ENCODE measurements at places on chromosomes 13 and 19. TPM values are rescaled to one million over a fixed set of nuclear protein-coding genes. Genes with fewer than 3 reads are reported as not detected.

Gene CYP4F12
- polyA plus RNA-seq = 0.42 TPM

DNA sequence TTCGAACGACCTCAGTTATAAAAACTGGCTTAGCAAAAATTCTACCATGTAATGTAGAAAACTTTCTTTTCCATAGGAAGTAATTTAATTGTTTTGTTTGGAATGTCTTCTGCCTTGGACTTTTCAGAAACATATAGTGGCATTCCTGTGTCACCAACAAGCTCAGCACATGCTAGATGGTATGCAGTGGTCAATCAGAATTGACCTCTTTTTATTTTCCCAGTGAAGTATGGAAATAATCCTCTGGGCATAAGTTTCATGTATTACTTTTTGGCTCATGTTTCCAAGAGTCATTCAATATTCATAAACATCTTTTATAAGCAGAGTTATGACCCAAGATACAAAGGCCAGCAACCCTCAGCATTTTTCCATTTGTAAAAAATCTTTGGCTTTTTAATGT, 33.6 kb downstream of the NALCN start:
- no peak overlapping the region for H3K27ac ChIP-seq
- H3K4me3 ChIP-seq = no peak overlapping the region
- H3K27me3 ChIP-seq = no peaks in the 10 kb centered on the region
- no peak for DNase-seq
- no peaks in the 10 kb centered on the region for H3K36me3 ChIP-seq

DNA sequence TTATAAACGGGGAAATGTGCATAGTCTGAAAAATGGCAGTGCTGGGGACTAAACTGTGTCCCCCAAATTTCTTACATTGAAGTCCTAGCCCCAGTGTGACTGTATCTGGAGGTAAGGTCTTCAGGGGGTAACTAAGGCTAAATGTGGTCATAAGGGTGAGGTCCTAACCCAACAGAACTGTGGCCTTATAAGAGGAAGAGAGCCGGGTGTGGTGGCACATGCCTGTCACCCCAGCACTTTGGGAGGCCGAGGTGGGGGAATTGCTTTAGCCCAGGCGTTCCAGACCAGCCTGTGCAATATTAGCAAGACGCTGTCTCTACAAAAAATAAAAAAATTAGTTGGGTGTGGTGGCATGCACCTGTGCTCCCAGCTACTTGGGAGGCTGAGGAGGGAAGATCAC, 17.8 kb downstream of the PROZ start:
- H3K36me3 ChIP-seq = no peaks in the 10 kb centered on the region
- H3K4me3 ChIP-seq = no peak overlapping the region
- H3K4me1 ChIP-seq = no peaks in the 10 kb centered on the region
- H3K27ac ChIP-seq = no peak overlapping the region
- DNase-seq = no peak

Gene MATK
- 3.5 TPM for polyA plus RNA-seq

DNA sequence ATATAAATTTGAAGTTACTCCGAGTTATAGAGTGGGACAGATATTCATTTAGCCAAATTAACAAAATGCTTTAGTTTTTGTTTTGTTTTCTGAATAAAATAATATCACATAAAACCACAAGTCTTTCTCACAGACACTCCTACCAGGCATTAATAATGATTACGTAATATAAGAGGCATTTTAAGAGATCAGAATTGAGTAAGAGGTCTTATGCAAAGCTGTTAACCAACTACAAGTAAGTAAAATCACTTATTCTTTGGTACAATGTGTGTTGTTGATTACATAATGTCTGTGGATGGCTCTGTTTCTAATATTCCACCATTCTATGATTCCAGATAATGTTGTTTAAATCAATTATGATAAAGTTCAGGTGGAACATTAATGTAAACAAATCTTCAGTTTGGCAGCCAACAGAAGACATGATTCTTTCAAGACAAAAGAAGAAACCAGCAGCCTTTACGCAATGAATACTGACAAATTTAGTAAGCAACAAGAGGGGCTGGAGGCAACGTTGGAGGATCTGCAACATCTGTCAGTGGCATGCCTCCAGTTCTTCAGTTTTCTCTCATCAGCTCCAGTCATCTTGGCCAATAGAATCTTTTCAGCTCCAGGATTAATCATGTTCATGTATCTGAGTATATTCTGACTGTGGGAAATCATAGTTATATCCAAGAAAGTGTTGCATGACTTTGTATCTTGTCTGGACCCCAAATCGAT, 403.8 kb downstream of the SLITRK5 start:
- no peak overlapping the region for H3K27ac ChIP-seq
- DNase-seq = no peak
- H3K4me1 ChIP-seq = no peaks in the 10 kb centered on the region
- no peaks in the 10 kb centered on the region for H3K27me3 ChIP-seq
- no peaks in the 10 kb centered on the region for H3K36me3 ChIP-seq
- H3K4me3 ChIP-seq = no peak overlapping the region

DNA sequence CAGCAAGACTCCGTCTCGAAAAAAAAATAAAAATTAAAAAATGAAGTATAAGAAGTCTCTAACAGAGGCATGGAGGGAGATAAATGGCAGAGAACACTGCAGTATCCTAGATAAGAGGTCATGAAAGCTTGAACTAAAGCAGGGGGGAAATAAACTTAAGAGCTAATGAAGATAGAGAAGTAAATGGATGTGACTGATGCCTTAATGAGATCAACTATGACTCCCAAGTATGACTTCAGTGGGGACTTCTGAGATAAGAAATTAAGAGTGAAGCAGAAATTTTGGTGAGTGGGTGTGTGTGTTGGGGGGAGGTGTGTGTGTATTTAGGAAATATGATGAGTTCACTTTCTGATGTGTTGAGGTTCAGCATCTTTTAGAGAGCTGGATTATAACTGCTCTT, 55.1 kb downstream of the DIAPH3 start:
- H3K36me3 ChIP-seq = no peaks in the 10 kb centered on the region
- H3K27me3 ChIP-seq = no peaks in the 10 kb centered on the region
- no peak overlapping the region for H3K4me3 ChIP-seq
- H3K27ac ChIP-seq = no peak overlapping the region
- H3K4me1 ChIP-seq = peaks cover 5% of the 10 kb centered on the region

DNA sequence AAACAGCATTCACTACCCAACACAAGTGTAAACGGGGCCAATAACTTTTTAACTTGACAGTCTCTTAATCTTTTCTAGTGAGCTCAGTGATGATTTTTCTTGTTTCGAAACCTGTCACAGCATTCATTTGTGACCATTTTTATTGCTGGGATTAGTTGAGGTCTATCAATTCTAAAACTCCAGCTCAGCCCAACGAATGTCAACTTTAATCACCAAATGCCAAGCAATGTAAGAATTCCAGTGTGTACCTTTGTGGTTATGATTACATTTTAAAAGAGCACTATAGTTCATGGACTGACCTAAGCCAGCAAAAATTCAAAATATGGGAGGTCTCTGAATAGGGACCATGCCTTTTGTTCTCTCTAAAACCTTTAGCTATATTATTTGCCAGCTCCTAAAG, 694.3 kb upstream of the SGCG start:
- H3K4me1 ChIP-seq = no peaks in the 10 kb centered on the region
- no peaks in the 10 kb centered on the region for H3K36me3 ChIP-seq
- no peak for DNase-seq
- H3K27me3 ChIP-seq = no peaks in the 10 kb centered on the region
- no peak overlapping the region for H3K4me3 ChIP-seq
- no peak overlapping the region for H3K27ac ChIP-seq

- H3K36me3 ChIP-seq = no peaks in the 10 kb centered on the region
- no peak overlapping the region for H3K27ac ChIP-seq
- no peaks in the 10 kb centered on the region for H3K27me3 ChIP-seq
- no peak for DNase-seq
- peaks cover 12% of the 10 kb centered on the region for H3K4me1 ChIP-seq
Observed at GRCh38 chr19:2070986-2071673, 20.1 kb upstream of the MKNK2 start.

GRCh38 chr13:83882606-83882959, 309 bp upstream of the SLITRK1 start:
- no peak overlapping the region for H3K27ac ChIP-seq
- no peaks in the 10 kb centered on the region for H3K36me3 ChIP-seq
- H3K27me3 ChIP-seq = peaks cover 38% of the 10 kb centered on the region
- no peak overlapping the region for H3K4me3 ChIP-seq
- H3K4me1 ChIP-seq = no peaks in the 10 kb centered on the region

DNA sequence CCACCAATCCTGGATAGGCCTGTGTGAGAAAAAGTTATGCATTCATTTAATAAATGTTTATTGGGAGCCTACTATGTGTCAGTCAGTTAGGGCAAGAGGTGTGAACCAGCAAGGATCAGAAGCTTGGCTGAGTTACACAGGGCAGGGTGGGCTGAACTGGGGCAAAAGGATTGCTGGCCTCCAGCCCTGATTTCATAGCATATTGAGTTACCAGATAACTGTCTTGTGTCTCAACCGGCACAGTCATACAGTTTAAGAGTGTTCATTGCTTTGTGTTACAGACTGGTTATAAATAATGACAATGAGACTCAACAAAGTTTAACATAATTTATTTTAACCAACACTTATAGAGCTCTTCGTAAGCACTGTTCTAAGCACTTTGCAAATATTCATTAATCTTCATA, 253.8 kb downstream of the DLEU7 start:
- H3K4me3 ChIP-seq = no peak overlapping the region
- DNase-seq = peak; percentile 68
- H3K27ac ChIP-seq = no peak overlapping the region
- H3K36me3 ChIP-seq = no peaks in the 10 kb centered on the region

DNA sequence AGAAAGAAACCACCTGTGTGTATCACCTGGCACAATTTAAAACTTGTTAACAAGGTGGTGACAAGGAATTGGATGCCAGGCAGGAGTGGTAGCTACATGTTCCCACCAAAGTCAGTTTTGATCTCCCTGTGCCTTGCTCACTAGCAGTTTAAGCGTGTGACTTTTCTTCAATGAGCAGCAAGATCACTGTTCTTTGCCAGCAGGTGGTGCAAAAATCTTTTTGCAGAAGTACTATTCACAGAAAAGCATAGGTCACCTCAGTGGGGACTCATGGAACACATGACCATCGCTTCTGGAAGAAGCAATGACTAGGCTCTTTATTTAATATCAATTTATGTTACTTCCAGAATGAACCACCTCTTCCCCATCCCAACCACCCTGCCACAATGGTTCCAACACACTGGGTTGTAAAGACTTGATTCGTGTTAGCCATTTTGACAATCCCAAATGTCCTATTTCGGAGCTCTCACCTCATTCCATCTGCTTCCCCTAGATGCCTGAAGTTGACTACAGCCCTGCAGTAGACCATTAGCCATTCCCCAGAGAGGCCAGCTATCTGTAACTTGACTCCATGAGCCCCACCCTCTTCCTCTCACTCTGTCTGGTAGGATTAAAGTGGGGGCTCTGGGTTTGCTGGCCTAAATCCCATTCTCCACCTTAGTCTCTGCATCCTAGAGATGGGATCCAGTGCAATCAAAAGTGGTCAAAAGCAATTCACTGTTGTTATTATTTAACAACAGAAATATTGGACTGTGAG, 59.1 kb upstream of the TNFRSF19 start:
- no peaks in the 10 kb centered on the region for H3K27me3 ChIP-seq
- H3K4me3 ChIP-seq = no peak overlapping the region
- no peak for DNase-seq
- no peaks in the 10 kb centered on the region for H3K4me1 ChIP-seq
- H3K27ac ChIP-seq = no peak overlapping the region
- no peaks in the 10 kb centered on the region for H3K36me3 ChIP-seq

GRCh38 chr19:47541518-47541917, 26.7 kb upstream of the NAPA start:
- no peak for DNase-seq
- no peaks in the 10 kb centered on the region for H3K4me1 ChIP-seq
- H3K27me3 ChIP-seq = peaks cover 7% of the 10 kb centered on the region
- no peaks in the 10 kb centered on the region for H3K36me3 ChIP-seq
- no peak overlapping the region for H3K4me3 ChIP-seq

Gene IGFL2
- not detected for polyA plus RNA-seq

- no peak overlapping the region for H3K4me3 ChIP-seq
- no peaks in the 10 kb centered on the region for H3K36me3 ChIP-seq
- DNase-seq = no peak
- H3K4me1 ChIP-seq = no peaks in the 10 kb centered on the region
- H3K27me3 ChIP-seq = no peaks in the 10 kb centered on the region
Observed at GRCh38 chr13:97858161-97858560, 95.3 kb upstream of the IPO5 start.

Gene SCN1B
- 13.2 TPM for polyA plus RNA-seq

- no peak for DNase-seq
- H3K36me3 ChIP-seq = no peaks in the 10 kb centered on the region
- H3K27me3 ChIP-seq = no peaks in the 10 kb centered on the region
- no peaks in the 10 kb centered on the region for H3K4me1 ChIP-seq
- no peak overlapping the region for H3K27ac ChIP-seq
Observed at GRCh38 chr13:62356977-62357376, 941.3 kb upstream of the PCDH20 start.

DNA sequence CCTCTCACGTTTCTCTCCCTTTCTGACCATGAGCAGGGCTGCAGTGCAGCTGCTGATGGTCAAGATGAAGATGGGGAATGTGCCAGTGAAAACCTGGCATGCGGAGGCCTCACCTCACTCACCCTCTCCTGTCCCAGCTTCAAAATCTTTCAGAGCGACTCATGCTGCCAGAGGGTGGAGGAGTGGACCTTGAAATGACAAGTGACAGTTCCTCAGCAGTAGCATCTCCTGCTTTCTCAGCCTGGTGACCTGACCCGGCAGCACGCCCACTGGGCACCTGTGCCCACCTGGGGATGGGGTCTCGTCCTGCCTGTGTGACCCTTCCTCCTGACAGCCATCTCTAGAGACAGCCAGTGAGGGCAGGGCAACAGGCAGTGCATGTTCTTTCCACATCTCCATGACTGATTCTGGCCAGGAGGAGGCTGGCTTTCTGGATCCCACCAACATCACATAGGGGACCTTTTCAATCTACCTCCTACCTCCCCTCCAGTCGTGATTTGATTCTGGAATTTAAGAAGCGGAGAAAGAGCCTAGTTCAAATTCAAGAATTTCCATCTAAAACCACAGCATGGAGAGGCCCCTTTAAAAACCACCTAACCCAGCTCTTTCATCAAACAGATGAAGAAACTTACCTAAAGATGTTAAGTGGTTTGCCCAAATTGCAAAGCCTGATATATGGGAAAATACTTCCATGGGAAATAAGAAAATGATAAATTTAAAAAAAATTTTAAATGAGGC, 45.8 kb downstream of the RFX2 start:
- no peak overlapping the region for H3K27ac ChIP-seq
- H3K27me3 ChIP-seq = no peaks in the 10 kb centered on the region
- no peak overlapping the region for H3K4me3 ChIP-seq
- peaks cover 10% of the 10 kb centered on the region for H3K4me1 ChIP-seq

DNA sequence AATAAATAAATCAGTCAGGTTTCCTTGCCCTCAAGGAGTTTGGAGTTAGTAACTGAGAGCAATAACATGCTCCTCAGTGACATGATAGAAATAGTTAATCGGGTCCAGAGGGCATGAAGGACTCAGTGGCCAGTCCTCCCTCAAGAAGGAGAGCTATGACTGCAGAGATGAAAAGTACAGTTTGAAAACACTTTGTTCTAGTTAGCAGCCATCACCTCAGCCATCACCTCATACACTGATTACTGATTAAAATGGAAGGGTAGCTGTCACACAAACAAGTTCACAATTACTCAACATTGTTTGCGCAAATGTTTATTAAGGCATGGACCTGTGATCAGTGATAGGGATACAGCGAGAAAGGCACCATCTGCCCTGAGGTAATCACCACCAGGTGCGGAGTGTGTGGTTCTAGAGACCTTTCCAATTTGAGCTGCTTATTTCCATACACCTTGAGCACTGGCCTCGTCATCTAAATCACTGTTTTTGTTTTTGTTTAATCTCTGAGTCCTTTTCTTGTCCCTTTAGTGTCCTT, 85.3 kb upstream of the RAP2A start:
- peaks cover 28% of the 10 kb centered on the region for H3K4me1 ChIP-seq
- H3K36me3 ChIP-seq = peaks cover 52% of the 10 kb centered on the region
- no peaks in the 10 kb centered on the region for H3K27me3 ChIP-seq
- H3K4me3 ChIP-seq = no peak overlapping the region

Gene SIGLEC6
- polyA plus RNA-seq = not detected

- H3K27ac ChIP-seq = no peak overlapping the region
- no peak overlapping the region for H3K4me3 ChIP-seq
- no peak for DNase-seq
- no peaks in the 10 kb centered on the region for H3K4me1 ChIP-seq
Observed at GRCh38 chr13:60351855-60352615, 45.0 kb upstream of the TDRD3 start.

Measured in adrenal gland (tissue), 19 donors.